ENCODE measurements at places on chromosomes 16 and 17.

DNA sequence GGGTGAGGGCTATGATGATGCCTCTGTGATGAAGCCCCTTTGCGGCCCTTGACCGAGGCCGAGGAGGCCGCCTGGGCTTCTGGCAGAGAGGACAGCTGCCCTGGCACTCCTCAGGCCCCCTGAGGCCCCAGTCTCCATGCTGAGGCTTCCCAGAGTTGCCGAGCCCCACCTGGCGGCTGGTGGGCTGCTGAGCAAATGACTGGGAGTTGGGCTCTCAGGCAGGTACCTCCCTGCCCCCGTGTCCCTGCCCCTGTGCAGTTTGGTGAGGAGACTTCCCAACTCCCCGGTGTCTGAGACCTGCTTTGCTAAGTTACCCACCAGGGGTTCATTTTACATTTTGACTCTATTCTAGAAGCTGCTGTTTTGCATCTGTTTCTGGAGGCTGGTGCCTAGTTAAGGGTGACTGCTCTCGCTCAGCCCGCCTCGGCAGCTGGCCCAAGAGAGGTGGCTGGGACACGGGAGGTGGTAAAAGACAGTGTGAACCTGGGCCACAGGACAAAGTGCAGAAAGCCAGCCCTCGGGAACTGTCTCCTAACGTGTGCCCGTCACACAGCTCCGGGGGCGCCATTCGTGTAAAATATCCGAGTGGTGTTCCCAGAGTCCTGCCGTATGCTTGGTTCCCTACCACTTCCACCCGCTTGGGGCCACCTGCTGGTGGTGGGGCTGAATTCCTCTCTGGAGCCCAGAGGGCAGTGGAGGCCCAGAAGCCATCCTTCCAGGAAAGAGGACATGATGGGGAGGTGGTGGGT, 134.5 kb downstream of the RAB11FIP4 start:
- DNase-seq, result no peak

GRCh38 chr16:80702696-80703095, 101.7 kb downstream of the CDYL2 start:
- no peak for DNase-seq

- no peak for DNase-seq
Measured at GRCh38 chr17:47338026-47338425, 14.3 kb downstream of the EFCAB13 start.

DNA sequence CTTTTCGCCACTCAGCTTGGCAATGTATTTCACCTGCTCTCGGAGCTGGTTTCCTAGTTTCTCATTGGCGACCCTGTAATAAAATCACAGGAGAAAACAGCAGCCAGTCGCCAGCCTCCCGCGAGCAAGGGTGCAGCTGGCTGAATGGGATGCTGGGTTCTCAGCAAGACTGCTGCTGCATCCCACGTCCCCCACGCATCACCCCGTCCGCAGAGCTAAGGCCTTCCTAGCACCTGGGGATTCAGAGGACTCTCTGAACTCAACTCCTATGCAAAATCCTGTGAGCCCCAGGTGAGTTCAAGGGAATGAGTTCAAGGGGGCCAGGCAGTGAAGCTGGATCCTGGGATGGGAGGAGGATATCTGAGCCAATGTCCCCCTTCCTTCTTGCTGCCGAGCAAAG, 29.3 kb downstream of the DHX38 start:
- no peak for DNase-seq

- DNase-seq, result no peak
Measured at GRCh38 chr16:30112197-30113030, 923 bp downstream of the GDPD3 start.

DNA sequence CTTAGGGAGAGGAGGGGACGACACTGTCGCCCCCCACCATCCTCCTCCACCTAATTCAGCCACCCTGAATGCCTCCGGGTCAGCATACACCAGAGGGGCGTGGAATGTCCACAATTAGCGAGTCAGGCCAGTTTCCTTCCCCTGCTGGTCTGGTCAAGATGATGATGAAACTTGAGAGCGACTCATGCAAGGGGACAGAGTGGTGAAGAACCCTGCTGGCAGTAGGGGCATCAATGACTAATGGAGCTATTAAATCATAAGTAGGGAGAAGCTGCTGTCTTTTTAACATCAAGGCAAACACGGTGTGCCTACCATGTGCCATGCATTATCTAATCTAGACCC, 7.2 kb downstream of the SPACA3 start:
- DNase-seq, result peak; percentile 23

GRCh38 chr16:53855511-53855910, 151.6 kb downstream of the FTO start:
- no peak for DNase-seq

- DNase-seq, result no peak
Measured at GRCh38 chr16:87604634-87605111, 2.4 kb downstream of the JPH3 start.

DNA sequence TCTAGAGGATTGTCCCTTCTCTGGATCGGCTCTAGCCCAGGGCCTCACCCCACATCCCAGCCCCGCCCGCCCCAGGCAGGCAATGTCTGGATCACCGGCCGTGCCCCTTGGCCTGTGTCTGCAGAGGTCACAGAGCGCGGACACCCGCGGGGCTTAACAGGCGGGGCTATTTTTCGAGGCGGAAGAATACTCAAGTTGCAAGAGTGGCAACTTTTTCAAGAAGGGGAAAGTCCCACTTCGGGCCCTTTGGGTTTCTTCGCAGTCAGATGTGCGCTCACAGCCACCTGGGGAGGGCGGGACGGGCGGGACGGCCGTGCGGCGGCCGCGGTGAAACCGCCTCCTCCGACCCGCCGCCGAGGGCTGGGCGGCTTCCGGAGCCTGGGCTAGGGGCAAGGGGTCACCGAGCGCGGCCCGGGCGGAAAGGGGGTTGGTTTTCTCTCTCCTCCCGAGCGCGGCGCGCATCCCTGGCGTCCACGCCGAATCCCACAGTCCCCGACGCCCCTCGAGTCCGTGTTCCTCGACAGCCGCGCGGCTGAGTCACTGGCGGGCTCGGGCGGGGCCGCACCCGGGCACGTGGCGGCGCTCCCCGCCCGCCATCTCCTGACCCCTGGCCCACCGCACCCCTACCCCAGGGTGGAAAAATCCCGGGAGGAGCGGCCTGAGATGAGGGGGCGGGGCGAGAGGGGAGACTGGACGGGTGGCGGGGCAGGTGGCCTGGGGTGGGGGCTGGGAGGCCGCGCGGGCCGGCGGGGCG, 1.2 kb upstream of the PFN1 start:
- DNase-seq, result peak; percentile 92

DNA sequence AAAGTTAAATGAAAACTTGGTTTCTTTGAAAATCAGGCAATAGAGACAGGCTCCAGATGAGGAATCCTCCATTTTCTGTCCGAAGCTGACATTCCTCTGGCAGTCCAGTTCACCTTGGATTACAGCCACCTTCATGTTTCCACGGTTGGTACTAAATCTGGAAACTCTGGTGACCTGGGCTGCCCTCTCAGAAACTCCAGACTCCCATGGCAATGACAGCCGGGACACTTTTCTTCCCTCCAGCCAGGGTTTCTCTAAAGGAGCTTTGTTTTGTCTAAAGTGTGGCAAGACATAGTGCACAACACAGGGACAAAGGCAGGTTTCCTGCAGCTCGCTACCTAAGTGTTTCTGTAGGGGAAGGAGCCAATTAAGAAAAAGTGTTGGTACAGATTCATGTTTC, 36.0 kb downstream of the CLUAP1 start:
- DNase-seq, result no peak

DNA sequence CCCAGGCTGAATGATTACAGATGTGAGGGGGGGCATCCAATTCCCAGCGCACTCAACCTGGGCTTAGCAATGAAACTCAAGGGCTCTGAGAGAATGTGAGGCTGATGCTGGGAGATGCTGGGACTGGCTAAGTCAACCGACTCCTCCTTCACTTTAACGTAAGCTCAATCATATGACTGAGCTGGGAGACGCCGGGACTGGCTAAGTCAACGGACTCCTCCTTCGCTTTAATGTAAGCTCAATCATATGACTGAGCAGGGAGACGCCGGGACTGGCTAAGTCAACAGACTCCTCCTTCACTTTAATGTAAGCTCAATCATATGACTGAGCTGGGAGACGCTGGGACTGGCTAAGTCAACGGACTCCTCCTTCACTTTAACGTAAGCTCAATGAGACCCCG, 179.4 kb downstream of the VPS53 start:
- peak; percentile 67 for DNase-seq

DNA sequence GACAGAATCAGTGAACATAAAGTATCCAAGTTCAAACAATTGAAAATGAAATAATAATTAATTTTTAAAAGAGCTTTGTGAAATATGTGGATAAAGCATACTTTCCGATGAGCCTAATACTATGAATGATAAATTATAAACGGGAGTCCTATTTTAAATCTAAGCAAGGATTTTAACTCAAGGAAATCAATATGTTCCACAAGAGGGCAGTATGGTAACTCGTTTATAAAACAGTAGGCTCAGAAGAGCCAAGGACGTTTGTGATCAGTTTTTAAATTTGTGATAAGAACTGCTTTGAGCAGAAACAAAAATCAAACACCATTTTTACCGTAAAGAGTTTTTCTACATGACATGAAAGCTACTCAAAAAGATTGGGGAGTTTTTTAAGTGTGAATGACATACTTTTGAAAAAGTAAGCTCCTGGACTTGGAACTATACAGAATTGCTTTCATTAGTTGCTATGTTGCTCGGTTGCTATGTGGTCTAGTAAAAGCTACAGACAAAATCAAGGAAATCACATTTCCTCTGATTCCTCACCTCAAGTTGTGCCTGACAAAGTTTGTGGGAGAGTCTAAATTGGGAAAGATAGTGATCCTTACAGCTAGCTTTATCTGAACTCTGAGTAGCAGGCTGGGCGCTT, 11.8 kb upstream of the TEKT1 start:
- DNase-seq, result peak; percentile 80

DNA sequence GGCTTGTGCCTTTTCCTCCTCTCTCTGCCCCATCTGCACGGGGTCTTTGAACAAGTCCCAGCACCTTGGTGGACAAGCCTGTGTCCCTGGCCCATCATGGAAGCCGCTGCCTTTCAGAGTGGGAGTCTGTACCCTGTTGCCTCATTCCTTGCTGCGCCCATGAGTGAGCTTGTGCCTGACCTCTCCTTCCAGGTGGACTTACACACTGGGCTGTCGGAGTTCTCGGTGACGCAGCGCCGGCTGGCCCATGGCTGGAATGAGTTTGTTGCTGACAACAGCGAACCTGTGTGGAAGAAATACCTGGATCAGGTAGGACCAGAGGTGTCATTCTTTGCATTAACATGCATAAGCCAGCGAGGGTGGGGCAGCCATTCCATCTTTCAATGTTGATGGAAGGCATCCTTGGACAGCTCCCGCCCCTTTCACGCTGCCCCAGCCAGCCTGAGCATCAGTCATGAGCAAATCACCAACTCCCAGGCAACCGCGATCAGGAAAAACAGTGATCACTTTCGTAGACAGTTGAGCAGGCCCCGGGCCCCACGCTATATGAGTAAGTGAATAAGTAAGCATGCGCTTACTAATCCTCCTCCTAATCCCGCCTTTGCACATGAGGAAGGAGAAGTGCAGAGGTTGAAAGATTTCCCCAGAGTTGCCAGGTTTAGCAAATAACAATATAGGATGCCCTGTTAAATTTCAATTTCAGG, 36.8 kb downstream of the ATP2C2 start:
- DNase-seq, result no peak

GRCh38 chr16:27285676-27286196, 17.2 kb upstream of the NSMCE1 start:
- peak; percentile 65 for DNase-seq

DNA sequence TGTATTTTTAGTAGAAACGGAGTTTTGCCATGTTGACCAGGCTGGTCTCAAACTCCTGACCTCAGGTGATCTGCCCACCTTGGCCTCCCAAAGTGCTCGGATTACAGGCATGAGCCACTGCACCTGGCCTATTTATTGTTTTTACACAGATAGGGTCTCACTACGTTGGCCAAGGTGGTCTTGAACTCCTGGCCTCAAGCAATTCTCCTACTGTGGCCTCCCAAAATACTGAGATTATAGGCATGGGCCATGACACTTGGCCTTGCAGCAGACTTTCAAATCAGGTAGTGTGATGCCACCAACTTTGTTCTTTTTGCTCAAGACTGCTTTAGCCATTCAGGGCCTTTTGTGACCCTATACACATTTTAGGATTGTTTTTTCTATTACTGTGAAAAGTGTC, 61.7 kb upstream of the INTS2 start:
- DNase-seq, result no peak

DNA sequence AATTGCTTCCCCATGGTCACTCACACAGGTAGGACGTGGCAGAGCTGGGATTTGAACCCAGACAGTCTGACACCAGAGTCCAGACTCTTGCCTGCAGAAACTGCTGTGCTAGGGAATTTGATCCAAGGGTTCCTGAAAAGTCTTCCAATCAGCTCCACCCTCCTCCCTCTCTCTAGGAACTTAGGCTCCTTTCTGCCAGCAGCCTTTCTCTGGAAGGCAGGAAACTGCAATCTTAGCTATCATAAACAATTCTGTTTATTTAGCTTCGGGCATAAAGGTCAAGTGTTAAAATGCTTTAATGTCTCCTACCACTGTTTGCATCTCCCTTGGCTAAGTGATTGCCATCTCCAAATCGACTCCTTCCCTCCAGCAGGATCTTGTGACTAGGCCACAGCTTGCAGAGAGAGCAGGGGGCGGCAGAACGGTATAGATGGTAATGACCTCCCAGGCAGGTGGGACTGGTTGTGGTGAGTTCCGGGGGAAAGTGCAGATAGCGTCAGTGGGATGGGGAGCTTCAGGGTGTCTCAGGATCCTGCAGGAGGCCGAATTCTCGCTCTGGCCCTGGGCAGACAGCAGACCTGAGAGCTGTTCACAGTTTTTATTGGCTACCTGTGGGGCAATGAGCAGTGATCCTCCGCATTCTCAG, 882.4 kb upstream of the EEF2KMT start:
- DNase-seq, result no peak

GRCh38 chr16:71373073-71373472, 14.6 kb downstream of the CALB2 start:
- no peak for DNase-seq

DNA sequence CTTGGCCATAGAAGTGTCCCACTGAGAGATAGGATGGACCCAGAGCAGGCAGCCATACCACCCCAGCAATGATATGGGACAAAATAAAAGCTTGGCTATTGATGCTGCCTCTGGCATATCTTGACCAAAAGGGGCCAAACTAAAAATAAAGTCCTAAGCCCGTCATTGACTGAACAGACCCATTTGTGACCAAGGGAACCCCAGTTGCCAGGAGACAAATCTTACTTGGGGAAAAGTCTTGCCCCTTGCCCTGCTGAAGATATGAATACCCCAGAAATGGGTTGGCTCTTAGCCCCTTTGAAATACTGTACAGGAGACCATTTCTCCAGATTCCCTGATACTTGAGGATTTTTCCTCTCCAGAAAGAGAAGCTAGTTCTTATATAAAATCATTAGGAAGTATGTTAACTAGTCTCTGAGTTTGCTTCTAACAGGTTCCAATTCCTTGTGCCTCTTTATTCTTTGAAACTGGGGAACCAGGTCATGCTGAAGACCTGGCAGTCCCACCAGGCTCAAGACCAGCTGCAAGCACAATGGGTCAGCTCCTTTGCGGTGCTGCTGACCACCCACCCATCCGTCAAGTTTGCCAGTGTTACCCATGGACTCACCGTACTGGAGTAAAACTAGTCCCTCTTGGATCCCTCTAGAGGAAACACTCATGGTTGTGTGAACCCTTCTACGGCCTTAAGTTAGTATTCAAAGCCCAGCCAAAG, 31.0 kb upstream of the LCMT1 start:
- DNase-seq, result no peak

- DNase-seq, result no peak
Measured at GRCh38 chr16:11450136-11450535, 104.9 kb downstream of the RMI2 start.

- DNase-seq, result peak; percentile 3
Measured at GRCh38 chr16:57735755-57736418, at the start of gene KATNB1. KATNB1 (plus strand) TSS chr16:57735770; CDS start chr16:57737244, 1,474 bp downstream.

All from inflammatory macrophage treated with lipopolysaccharide for 1 hour (primary cell).